Activated CD8-positive, alpha-beta memory T cell treated with anti-CD3 and anti-CD28 coated beads for 1 hour (primary cell): ENCODE measurements at places on chromosomes 6 and 20.

DNA sequence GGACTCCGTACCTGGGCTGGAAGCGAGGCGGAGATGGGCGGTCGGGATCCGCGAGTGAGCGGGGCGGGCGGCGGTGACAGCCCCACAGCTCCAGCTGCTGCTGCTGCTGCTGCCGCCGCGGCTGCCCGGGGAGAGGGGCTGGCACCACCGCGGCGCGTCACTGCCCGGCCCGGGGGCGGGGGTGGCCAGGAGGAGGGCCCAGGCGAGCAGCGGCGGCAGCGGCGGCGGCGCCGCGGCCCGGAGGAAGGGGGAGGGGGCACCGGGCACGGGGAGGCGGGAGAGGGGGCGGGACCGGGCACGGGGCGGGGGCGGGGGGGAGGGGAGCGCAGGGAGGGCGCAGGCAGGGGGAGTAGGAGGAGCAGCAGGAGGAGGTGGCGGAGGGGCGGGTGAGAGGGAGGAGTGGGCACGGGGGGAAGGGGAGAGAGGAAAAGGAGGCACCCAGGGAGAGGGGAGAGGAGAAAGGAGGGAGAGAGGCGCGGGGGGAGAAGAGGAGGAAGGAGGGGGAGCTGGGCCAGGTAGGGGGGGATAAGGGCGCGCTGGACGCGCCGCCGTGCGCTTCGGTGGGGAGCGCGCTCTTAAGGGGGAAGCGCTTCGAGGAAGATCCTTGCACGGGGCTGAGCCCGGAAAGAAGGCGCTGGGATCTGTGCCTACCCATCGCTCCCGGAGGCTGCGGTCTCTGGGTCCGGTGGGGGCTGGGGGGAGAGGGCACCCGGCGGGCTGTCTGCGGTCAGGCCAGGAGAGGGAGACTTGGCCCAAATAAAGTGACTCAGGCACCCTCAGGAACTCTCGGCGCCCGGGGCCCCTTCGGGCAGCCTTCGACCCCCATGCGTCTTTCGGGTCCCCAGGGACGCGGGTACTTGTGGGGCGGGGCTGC, 101.5 kb downstream of the NOL4L start:
- DNase-seq: peak; percentile 57

GRCh38 chr6:126127659-126128058, 141.3 kb downstream of the TRMT11 start:
- DNase-seq: no peak

DNA sequence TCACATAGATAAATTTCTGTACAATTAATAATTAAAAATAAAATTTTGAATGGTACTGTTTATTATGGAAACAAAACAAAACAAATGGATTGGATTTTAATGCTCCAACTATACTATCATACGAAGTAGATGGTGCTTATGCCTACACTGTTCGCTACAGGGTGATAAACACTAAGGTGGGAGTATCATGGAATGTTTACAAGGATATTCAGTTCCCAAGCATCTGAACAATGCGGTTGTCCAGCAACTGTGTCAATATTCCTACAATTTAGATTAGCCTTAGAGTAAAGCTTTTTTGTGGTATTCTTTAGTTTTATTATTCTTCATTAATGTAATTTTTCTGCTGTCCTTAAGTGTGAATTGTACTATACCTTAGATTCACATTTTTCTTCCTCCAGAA, 105.1 kb downstream of the MMS22L start:
- DNase-seq: no peak

DNA sequence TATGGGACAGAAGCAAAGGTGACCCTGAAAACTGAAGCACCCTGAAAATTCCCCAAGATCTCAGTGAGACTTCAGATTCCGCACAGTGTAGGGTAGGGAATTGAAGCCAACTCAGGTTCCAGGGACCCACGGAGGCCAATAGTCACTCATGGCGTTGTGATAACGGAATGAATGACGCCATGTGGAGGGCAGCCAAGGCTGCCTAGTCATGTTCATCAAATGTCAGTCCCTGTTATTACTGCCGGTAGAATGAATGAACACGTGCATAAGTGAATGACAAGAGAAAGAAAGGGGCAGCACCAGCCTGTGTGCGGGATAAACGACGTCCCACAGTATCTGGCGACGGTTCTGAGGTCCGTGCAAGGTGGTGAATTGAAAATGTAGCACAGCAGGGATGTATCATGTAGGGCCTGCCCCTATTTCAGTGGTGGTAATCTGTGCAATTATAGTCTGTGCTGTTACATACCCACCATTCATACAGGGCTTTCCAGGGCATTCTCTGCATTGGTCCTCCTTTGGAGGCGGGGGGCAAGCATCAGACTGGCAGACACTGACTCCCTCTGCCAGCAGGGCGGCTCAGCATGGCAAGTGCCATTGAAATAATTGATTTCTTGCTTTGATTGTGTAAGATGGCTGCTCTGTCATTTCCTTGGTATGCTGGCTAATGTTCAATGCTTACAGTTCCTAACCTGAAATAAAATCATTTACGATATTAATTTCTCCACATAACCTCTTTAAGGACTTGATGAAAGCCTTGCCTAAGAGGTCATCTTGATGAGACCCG, 386.9 kb downstream of the CDH4 start:
- DNase-seq: no peak

GRCh38 chr6:17632934-17633333, 32.8 kb downstream of the FAM8A1 start:
- no peak for DNase-seq

DNA sequence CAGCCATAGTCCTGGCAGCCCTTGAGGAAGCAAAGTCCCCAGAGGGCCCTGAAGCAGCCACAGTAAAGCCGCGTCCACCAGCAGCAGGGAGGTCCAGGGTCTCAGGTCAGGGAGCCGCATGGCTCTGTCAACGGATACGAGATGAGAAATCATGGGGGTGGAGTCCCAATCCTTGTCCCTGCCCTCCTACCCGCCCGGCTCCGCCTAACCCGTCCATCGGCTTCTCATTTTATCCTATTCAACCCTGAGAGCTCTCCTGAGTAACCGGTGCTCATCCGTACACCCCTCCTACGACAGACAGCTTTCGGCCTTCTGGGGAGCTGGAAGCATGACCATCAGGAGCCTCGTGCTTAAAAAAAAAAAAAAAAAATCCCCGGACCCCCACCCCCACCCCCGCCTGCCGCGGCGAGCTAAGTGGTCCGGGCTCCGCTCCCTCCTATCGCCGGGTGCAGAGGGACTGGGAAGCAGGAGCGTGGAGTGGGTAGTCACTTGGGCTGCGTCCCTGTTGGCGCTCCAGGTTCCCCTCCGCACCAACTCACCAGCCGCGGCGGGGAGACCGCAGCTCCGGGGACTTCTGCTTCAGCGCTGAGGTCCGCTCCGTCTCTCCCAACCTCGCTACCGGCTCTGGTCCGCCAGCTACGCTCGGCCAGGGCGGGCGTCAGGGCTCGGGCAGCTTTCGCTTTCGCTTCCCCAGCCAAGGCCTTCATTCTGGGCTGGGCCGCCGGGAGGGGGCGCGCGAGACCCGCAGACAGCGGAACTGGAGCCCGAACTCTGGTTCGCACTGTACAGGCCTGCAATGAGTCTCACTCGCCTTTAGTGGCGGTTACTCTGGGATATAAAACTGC, at the start of gene TAP2:
TAP2 (minus strand) TSS at position 626 of the 845 bp plus-strand sequence; CDS start at position 120, 506 bp downstream.
- DNase-seq: peak; percentile 99
